ENCODE measurements at places on chromosomes 7 and 10. TPM values are rescaled to one million over a fixed set of nuclear protein-coding genes. Genes with fewer than 3 reads are reported as not detected.
A peak's percentile ranks its signal among the peaks of the same experiment; 100 is the strongest.

- H3K27me3 ChIP-seq: no peaks in the 10 kb centered on the region
- peak overlapping the region; percentile 86 for H3K27ac ChIP-seq
Measured at GRCh38 chr10:78552261-78552811, 516.4 kb upstream of the ZMIZ1 start.

- H3K4me3 ChIP-seq: no peak overlapping the region
- no peaks in the 10 kb centered on the region for H3K27me3 ChIP-seq
Measured at GRCh38 chr7:30331338-30331737, 46.9 kb downstream of the ZNRF2 start.

GRCh38 chr7:10756981-10757380, 216.7 kb upstream of the PHF14 start:
- no peak overlapping the region for H3K4me3 ChIP-seq
- no peak for DNase-seq
- H3K27me3 ChIP-seq: no peaks in the 10 kb centered on the region
- no peak overlapping the region for H3K27ac ChIP-seq
- H3K36me3 ChIP-seq: no peaks in the 10 kb centered on the region
- no peaks in the 10 kb centered on the region for H3K4me1 ChIP-seq

DNA sequence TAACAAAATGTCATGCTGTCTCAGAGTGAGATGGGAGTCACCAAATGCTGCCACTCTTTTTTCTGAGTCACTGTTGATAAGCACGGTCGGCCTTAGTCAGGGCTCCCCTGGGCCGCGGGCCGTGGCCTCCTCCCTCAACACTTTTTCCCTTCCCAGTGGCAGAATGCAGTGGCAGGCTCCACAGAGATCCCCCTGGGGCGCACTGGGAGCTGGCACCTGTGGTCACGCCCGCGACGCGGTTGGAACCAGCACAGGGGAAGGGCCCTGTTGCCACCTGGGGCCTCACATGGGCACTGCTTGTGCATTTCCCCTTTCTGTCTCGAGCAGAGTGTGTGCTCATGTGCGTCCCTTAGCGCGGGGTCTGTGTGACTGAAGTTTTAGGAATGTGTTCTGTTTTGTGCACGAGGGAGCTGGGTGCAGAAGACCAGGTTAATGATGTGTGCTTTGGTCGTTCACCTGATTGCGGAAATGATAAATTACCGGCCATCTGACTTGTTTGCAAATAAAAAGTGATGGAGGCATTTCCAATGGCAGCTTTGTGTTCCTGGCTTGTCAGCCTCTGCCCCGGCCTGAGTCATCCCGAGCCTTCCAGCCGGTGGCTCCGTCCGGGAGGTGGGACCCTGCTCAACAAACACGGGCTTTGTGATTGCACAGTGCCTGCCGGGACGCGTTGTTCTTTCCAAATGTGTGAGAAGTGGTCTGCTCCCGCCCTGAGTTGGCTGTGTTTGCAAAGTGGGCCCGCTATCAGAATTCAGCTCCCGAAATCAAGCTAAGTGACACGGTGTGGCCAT, 100.7 kb downstream of the NKX6-2 start:
- DNase-seq: peak; percentile 72
- H3K27me3 ChIP-seq: no peaks in the 10 kb centered on the region
- H3K4me3 ChIP-seq: no peak overlapping the region
- H3K4me1 ChIP-seq: peaks cover 10% of the 10 kb centered on the region

DNA sequence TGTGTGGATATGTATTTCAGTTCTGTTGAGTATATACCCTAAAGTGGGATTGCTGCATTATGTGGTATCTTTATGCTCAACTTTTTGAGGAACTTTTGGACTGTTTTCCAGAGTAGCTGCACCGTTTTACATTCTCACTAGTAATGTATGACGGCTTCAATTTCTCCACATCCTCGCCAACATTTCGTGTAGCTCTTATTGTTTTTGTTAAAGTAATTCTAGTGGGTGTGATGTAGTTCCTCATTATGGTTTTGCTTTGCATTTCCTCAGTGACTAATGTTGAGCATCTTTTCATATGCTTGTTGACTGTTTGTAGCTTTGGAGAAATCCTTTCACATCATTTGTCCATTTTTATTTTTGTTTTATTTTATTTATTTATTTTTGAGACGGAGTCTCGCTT, 4.5 kb downstream of the STMP1 start:
- peaks cover 21% of the 10 kb centered on the region for H3K4me1 ChIP-seq
- no peak overlapping the region for H3K4me3 ChIP-seq
- no peaks in the 10 kb centered on the region for H3K27me3 ChIP-seq

The CNOT4 gene
- total RNA-seq: 28.9 TPM

DNA sequence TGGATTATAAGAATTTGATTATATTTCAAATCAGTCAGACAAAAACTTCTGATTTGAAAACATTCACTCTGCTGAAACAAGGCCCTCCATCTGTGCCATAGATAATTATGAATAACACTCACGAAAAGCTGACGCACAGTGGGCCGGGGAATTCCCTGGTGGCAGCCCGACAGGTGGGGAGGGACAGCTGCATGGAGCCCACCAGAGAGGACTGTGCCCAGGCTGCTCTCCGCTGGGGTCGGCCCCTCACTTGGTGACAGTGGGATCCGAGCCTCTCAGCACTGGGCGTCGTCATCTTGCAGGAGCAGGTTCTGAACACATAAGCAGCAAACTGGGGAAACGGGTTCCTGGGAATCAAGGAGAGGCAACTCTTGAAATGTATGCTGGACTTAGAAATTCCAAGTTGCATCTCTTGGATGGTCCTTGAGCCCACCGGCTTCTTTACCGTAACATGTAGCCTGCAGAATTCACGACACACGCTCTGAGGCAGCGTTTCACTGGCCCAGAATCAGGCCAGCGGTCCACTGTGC, 41.4 kb downstream of the AFAP1L2 start:
- H3K36me3 ChIP-seq: no peaks in the 10 kb centered on the region
- no peaks in the 10 kb centered on the region for H3K4me1 ChIP-seq
- no peaks in the 10 kb centered on the region for H3K27me3 ChIP-seq
- no peak overlapping the region for H3K4me3 ChIP-seq

The ASZ1 gene
- total RNA-seq: not detected

DNA sequence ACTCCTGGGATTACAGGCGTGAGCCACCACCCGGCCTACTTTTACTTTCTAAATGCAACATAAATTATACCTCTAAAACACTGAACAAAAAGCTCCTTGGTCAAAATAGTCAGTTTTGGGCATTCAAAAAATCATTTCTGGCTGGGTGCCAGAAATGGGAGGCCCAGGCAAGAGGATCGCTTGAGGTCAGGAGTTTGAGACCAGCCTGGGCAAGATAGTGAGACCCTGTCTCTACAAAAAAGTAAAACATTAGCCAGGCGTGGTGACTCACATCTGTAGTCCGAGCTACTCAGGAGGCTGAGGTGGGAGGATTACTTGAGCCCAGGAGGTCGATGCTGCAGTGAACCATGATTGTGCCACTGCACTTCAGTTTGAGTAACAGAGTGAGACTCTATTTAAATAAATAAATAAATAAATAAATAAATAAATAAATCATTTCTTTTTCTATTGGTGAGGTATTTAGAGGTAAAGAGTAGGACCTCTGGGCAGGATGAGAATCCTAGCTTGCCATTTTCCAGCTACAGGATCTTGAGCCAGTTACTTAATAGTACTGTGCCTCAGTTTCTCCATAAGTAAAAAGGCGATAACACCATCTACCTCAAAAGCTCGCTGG, 87.6 kb downstream of the SKIDA1 start:
- H3K36me3 ChIP-seq: no peaks in the 10 kb centered on the region
- no peaks in the 10 kb centered on the region for H3K4me1 ChIP-seq
- no peak overlapping the region for H3K4me3 ChIP-seq
- H3K27ac ChIP-seq: no peak overlapping the region
- no peak for DNase-seq
- H3K27me3 ChIP-seq: no peaks in the 10 kb centered on the region

The CPA4 gene
- total RNA-seq: not detected

GRCh38 chr7:41881331-41882130, 178.6 kb upstream of the INHBA start:
- H3K27me3 ChIP-seq: no peaks in the 10 kb centered on the region
- peaks cover 26% of the 10 kb centered on the region for H3K4me1 ChIP-seq
- no peak for DNase-seq
- peak overlapping the region; percentile 29 for H3K27ac ChIP-seq

The FEZF1 gene
- not detected for total RNA-seq
